ENCODE measurements at places on chromosomes 1 and 21. TPM values are rescaled to one million over a fixed set of nuclear protein-coding genes. Genes with fewer than 3 reads are reported as not detected.

ZSWIM5 gene
- total RNA-seq = 0.69 TPM

TBX15 gene
- total RNA-seq = not detected

PALMD gene
- total RNA-seq = 0.23 TPM

CACNA1E gene
- total RNA-seq = not detected

SPRR2E gene
- not detected for total RNA-seq

PEA15 gene
- total RNA-seq = 176 TPM

MTHFR gene
- 4.4 TPM for total RNA-seq

SLC1A7 gene
- not detected for total RNA-seq

NOL9 gene
- 5.1 TPM for total RNA-seq

CNTN2 gene
- 0.02 TPM for total RNA-seq
